PC-9 (cell line): ENCODE measurements at places on chromosomes 12 and 14. TPM values are rescaled to one million over a fixed set of nuclear protein-coding genes. Genes with fewer than 3 reads are reported as not detected.

The MYF6 gene
- total RNA-seq, result not detected in 2 replicates

The BIN2 gene
- total RNA-seq, result not detected in 2 replicates

The KRT78 gene
- total RNA-seq, result 1.5 and 1.7 TPM in 2 replicates

- no peak overlapping the region for H3K4me3 ChIP-seq
- H3K36me3 ChIP-seq, result no peaks in the 10 kb centered on the region
- no peaks in the 10 kb centered on the region for H3K4me1 ChIP-seq
- no peak for DNase-seq
- no peak overlapping the region for H3K27ac ChIP-seq
These were observed 308.7 kb upstream of the DIO3 start for GRCh38 chr14:101252443-101253214.

DNA sequence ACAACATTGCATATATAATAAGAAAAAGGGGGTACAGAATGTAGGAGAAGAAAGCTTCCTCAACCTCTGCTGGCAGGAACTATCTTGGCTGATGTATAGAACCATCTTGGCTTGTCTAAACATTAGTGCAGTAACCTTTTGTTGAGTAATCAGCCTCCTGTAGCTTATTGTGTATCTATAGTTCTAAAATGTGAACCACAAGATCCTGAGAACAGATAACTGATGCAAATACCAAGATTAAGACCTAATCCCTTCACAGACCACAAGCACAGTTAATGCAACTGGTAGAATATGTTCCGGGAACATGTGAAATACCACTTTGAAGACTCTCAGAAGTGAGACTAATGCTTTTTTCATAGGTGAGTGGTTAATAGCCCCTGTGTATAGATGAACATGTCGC lies 50.7 kb upstream of the KCNC2 start:
- no peak overlapping the region for H3K27ac ChIP-seq
- no peak overlapping the region for H3K4me3 ChIP-seq
- DNase-seq, result peak; percentile 52
- H3K36me3 ChIP-seq, result no peaks in the 10 kb centered on the region
- 0 out of 2 replicates have a peak, but pooled peaks cover 7% of the 10 kb centered on the region for H3K4me1 ChIP-seq
